ENCODE measurements at places on chromosomes 13 and 19.

DNA sequence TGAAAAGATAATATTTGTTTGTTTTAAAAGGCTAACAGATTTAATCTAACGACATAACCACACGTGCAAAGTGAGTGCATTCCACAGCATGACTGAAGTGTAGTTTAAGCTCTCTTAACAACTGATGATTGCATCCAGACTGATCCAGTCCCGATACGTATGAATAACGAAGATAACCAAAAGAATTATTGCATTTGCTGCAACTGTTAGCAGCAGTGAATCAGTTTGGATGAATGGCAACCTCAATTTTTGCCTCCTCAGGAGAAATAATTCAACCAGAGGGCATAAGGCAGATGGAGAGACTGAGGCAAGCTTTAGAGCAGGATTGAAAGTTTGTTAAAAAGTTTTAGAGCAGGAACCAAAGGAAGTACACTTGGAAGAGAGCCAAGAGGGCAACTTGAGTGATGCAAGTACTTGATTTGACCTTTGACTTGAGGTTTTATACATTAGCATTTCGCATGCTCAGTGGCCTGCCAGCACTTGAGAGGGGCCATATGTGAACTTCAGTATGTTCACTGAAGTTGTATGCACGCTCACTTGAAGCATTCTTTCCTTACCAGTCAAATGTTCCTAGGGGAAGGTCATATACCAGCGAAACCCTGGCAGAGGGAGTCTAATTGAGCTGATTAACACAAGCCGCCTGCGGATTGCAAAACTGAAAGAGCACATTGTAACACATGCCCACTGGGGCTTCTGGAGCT, 835.0 kb upstream of the PCDH20 start:
- no peak for DNase-seq

- DNase-seq: no peak
These were observed 94.6 kb upstream of the RFC3 start for GRCh38 chr13:33723365-33723764.

DNA sequence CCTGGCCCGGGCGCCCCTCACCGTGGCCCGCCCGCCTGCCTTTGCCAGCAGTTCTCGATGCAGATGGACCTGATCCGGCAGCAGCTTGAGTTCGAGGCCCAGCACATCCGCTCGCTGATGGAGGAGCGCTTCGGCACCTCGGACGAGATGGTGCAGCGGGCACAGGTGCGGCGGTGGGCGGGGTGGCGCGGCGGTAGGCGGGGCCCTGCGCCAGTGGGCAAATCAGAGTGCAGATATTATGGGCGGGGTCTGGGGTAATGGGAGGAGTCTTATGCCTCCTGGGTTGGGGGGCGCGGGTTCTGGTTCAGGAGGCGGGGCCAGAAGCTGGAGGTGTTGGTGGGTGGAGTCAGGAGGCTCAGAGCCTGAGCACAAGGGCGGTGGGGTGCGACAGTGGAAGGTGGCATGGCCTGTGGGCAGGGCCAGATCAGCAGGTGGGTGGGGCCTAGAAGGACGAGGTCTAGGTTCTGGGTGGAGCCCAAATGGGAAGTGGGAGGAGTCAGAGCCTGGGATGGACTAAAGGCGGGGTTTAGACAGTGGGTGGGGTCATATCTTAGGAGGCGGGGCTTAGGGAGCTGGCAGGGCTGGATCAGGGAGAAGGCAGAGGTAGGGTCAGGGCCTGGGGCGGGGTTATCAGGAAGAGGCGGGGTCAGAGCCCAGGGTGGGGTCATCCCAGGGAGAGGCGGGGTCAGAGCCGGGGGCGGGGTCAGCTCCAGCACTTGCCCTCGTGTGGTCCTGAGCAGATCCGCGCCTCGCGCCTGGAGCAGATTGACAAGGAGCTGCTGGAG, 5.6 kb downstream of the APC2 start:
- peak; percentile 23 for DNase-seq

DNA sequence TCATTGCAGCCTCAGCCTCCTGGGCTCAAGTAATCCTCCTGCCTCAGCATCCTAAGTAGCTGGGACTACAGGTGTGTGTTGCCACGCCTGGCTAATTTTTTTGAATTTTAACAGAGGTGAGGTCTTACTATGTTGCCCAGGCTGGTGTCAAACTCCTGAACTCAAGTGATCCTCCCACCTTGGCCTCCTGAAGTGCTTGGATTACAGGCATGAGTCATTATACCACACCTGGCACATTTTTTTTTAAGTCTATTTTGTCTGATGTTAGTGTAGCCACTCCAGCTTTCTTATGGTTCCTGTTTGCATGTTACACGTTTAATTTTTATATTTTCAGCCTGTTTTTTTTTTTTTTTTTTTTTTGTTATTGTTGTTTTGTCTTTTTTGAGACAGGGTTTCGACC, 24.8 kb downstream of the KDM4B start:
- no peak for DNase-seq

DNA sequence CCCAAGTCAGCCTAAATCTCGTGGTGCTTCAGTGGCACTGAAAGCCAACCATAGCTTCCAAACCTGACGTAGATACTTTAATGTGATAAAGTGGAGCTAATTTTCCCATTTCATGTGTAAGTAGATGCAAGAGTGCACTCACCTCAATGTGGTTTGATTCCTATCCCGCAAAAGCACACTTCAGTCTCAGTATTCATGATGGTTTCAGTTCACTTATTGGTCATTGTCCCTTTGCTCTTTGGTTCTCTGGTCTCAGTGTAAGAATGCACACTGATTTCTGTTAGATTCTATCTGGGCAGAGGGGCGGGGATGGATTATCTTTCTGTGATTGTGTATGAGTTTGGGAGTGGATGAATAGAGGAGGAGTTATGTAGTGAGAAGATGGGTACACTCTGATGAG, 340.6 kb downstream of the KCNRG start:
- no peak for DNase-seq

GRCh38 chr13:83008212-83008929, 873.9 kb downstream of the SLITRK1 start:
- DNase-seq: no peak

DNA sequence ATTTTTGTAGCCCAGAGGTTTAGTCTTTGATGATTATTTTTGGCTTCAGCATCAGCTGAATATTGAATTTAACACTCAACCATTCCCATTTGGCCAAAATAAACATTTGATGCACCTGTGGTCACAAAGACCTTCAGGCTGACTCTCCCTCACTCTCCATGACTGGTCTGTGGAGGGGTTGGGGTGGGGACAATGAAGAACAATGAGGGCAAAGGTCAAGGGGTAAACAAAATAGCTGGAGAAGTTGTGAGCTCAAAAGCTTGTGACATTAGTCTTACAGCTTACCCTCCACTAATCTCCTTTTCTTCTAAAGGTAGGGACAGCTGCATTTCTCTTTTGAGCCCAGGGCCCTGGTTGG, 86.9 kb downstream of the SLC15A1 start:
- DNase-seq: no peak

DNA sequence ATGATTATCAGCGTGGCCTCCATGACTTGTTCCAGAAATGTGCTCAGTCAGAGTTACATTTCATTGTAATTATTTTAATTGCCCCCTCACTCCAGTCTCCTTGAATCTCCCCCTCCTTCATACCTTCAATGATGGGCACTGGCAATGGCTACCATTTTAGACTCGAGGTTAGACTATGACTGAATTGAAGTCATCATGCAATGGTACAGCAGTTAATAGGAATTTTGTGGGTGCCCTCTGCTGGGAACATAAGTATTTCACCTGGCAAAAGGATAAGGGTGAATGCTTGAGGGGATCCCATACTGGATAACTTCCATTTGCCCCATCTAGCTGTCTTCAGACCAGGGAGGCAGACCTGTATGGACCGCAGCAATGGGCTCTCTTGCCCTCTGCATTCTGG, 32.2 kb upstream of the USP12 start:
- no peak for DNase-seq

DNA sequence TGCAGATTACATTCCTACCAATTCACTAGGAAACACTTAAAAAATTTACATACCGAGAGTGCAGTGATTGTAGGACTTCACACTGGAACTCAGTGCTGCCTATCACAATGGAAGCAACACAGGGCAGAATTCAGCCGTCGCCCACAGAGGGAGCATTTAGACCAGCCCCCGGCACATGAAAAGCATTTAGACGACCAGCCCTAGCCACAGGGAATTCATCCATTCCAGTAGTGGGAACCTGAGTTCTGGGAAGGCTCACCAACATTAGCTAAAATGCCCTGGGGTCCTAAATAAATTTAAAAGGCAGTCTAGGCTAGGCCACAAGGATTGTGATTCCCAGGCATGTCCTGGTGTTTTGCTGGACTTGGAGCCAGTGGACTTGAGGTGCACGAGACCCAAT, 155.2 kb downstream of the LIG4 start:
- no peak for DNase-seq

GRCh38 chr13:40094056-40094455, 438.6 kb downstream of the COG6 start:
- no peak for DNase-seq

DNA sequence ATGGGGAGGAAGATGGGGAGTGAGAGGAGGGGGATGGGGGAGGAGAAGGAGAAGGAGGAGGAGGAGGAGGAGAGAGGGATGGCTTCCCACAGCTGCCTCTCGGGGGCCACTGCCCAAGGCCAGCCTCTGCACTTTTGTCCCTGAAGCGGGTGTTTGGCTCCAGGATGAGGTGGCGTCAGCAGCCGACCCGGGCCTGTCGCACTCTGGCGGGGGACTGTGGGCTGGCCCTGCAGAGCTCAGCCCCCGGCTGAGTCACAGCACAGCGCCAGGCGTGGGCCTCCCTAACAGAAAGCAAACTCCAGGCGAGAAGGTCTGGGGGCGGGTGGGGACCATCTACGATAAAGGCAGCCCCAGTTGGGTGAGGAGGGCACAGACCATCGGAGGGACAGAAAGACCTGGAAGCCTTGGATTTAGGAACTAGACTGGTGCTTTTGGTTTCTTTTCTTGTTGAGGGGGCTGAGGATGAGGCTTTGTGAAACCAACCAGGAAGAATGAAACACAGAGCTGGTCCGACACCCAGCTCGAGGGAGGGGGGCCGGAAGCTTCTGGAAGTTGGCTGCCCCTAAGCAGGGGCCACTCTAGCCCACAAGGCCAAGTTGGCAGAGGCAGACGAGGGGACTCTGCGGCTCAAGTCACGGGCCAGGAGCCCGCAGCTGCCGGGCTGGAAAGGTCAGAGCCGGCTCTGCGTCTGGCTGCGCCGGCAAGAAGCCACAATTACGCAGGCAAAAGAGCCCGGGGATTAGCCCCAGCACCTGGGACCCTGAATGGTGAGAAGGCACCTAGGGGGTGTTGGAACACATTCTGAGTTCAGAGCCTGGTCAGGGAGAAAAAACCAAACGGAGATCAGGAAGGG, 18.2 kb downstream of the LSM4 start:
- peak; percentile 65 for DNase-seq

DNA sequence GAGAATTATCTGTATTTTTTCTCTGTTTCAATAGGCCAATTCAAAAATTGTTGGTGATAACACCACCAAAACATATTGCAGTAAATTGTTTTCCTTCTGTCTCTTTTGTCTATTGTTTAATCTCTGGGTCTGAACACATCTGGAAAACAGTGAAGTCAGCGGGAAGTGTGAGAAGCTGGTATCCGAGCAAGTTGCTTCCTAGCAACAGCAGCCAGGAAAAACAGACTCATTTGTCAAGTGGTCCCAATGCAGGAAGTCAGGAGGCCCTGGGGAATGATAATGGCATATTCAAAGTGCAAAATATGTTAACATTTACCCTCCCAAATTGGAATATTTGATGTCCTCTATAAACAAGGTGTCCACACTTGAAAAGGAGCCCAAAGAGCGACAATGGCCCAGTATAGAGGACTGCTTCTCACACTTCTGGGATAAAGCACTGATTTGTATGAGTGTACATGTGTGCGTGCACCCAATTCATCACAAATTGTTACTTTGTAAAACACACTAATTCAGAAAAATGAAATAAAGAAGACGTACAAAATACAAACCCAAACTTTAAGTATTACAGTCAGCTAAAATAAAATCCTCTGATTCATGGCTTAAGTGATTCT, 515.0 kb downstream of the TBC1D4 start:
- no peak for DNase-seq

GRCh38 chr13:76815344-76815743, 70.9 kb downstream of the KCTD12 start:
- no peak for DNase-seq

All from stimulated activated CD8-positive, alpha-beta memory T cell treated with anti-CD3 and anti-CD28 coated beads, Interleukin-7, amount 100 ng/mL, for 24 hours (primary cell).